ENCODE measurements at places on chromosomes 13 and 19.
A peak's percentile ranks its signal among the peaks of the same experiment; 100 is the strongest.

GRCh38 chr13:68378294-68378693, 1148.2 kb upstream of the PCDH9 start:
- DNase-seq, result no peak

- DNase-seq, result no peak
Observed at GRCh38 chr13:73948848-73949529, 185.2 kb downstream of the KLF12 start.

DNA sequence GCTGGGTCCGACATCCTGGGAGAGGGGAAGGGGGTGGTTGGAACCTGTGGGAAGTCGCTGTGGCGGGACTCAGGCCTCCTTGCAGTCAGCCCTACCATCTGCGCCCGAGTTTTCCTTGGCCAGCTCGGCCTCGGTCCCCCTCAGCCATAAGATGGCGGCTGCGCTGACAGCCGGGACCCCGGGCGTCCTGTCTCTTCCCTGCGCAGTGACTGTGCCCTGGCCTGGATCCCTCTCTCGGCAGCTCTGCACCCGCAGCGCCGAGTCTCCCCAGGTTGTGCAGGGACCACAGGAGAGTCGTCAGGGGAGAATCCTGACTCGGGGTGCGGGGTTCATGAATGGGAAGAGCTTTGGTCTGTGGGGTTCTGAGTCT, 345 bp downstream of the ZNF257 start:
- no peak for DNase-seq

DNA sequence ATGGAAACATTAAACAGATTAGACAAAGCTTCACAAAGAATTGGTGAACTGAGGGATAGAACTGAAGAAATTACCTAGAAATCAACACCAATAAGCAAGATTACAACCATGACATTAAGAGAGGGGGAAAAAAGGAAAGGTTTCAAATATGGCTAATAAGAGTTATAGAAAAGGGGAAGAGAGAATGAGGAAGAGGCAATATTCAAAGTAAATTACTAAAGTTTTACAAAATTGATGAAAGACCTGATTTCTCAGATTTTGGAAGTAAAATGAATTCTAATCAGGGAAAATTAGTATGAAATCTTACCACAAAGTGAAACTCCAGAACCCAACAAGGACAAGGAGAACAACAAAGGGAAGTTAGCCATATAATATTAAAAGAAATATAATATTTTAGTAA, 187.4 kb downstream of the NBEA start:
- no peak for DNase-seq

DNA sequence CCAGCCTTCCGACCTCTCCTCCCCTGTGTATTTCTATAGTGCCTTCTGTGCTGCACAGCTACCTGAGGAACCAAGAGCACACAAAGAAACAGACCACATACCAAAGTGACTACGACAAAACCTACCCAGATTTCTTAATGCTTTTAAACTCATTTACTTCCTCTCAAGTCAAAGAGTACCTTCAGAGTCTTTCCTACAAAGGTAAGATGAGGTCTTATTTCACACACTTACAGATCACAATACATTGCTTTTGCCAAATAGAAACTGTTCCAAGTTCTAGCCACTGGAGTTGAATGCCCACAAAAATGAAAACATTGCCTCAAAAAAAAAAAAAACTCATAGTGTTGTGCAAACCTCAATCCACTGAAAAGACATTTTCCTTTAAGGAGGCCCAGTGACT, 36.4 kb downstream of the TEX26 start:
- no peak for DNase-seq

GRCh38 chr13:43472339-43472738, 314.4 kb downstream of the ENOX1 start:
- no peak for DNase-seq

DNA sequence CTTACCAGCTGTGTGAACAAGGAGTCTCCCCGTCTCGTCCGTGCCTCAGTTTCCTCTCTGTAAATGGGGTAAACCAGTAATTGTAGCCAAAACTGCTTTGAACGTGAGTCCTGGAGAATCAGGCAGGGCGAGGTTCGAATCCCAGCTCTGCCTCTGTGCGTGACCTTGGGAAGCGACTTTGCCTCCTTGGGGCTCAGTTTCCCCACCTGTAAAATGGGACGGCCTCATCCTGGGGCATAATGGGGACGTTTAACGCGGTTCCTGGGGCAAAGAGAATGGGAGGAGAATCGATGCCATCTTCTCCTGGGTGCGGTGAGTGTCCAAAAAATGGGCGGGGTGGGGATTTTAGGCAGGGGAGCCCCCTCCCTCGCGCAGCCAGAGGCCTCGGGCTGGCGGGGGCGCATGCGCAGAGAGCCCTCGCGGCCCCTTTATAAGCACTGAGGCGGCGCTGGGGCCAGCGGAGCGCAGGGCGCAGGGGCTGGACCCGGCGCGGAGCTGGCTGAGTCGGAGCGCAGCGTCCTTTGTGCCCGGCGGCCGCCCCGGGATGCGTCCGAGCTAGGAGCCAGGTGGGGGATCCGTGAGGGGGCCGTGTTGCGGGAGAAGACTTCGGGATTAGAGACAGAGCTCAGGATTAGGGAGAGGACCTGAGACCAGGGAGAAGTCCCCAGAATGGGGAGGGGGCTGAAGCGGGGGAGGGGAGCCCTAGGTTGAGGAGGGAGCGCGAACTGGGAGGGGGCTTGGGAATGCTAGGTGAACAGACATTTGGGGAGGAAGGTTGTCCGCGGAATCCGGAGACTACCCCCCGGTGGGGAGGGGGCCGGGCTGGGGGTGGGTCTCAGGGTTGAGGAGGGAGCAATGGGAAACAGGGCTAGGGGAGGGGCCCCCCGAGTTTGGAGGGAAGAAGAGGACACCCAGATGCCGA, at the start of gene NCAN:
TSS of gene NCAN (plus strand) at position 460 of the 922 bp plus-strand sequence. CDS start 4,996 bp downstream, outside the sequence.
- DNase-seq, result no peak

- no peak for DNase-seq
Observed at GRCh38 chr13:39682788-39683187, 27.3 kb downstream of the COG6 start.

GRCh38 chr13:111511805-111512504, 191.5 kb downstream of the TEX29 start:
- DNase-seq, result no peak

DNA sequence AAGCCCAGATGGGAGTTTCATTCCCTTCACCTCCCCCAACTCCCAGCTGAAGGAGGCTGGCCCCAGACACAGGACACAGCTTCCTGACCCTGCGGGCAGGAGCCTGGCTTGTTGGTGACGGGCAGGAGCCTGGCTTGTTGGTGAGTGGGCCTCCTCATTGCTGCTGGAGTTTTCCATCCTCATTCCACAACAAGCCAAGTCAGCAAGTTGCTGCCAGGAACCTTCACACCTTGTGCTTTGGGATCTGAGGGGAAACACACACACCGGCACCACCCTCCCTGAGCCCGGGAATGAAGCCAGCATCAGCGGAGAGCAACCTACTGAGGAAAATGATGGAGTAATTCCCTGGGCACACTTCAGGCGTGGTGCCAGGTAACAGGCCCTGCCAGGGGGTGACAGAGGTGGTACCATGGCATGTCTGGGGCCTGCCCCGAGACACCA, 74.9 kb downstream of the ALOX5AP start:
- DNase-seq, result no peak

- DNase-seq, result no peak
Observed at GRCh38 chr19:4687396-4687795, 17.3 kb upstream of the MYDGF start.

DNA sequence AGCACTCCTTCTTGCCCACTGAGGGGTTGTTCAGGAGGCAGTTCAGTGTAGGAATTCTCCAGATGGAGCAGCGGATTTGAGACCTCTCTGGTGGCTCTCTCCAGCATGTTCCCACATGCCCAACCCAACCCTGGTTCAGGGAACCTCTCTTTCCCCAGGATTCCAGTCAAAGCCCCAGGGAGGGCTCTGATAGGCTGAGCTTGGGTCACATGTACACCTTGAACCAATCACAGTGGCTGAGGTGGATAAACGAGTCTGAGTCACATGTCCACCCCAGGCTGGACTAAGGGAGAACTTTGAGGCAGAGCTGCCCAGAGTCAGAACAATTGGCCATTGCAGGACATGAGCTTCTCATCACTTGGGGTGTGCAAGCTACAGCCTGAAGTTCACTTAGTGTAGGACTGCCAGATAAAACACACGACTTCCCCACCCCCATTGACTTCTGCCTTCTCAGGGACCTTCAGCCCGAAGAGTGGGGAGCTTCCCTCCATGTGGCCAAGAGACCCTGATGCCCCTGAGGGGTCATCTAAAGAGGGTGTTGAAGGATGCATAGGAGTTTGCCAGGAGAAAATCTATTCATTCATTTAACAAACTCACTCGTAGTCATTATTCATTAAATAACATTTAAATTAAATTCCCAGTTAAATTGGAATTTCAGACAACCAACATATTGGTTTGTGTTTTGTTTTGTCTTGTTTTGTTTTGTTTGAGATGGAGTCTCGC, 4.0 kb upstream of the MAST3 start:
- no peak for DNase-seq

DNA sequence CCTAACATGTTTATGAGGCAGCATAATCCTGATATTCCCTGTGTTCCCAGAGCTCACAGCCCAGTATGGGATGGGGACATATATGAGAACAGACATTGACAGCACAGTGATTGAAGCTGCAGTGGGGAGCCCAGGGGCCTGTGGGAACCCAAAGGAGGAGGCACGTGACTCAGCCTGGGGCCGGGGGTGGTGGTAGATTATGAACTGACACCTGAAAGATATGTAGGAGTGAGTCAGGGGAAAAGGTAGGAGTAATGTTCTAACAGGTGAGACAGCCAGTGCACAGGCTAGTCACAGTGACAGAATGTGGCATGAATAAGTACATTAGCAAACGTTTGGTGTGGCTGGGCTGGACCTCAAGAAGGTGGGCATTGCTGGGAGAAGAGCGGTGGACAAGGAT, 29.0 kb downstream of the CKM start:
- no peak for DNase-seq

GRCh38 chr13:42350141-42350540, 78.2 kb downstream of the AKAP11 start:
- no peak for DNase-seq

- DNase-seq, result peak; percentile 51
Observed at GRCh38 chr13:114063545-114064449, 68.6 kb downstream of the RASA3 start.

DNA sequence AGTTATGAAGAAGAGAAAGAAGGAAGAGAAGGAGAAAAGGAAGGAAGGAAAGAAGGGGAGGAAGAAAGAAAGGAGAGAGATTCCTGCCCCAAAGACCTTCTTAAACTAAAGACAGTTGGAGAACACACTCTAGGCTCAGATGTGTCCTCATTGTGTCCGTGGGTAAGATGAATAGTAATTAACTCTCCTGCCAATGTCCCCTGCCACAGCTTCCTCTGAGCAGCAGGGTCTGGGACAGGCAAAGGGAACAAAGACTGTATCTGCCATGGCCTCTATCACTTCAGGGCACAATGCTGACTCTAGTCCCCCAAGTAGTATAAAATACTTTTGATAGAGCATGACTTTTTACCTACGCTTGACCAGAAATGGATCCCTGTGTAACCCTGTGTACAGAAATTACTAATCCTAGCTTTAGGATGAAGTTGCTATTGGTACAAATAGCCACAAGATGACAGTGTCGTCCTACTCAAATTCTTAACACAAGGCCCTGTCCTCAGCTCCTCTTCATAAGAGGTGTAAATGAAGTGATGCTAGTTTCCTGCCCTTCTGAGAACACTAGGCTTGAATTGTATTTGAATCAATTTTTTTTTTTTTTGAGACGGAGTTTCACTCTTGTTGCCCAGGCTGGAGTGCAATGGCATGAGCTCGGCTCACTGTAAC, 186.2 kb upstream of the GPR12 start:
- no peak for DNase-seq

- DNase-seq, result peak; percentile 83
Observed at GRCh38 chr19:9945319-9945966, 9.1 kb upstream of the OLFM2 start.

GRCh38 chr13:48006396-48006795, 5.3 kb upstream of the SUCLA2 start:
- no peak for DNase-seq

DNA sequence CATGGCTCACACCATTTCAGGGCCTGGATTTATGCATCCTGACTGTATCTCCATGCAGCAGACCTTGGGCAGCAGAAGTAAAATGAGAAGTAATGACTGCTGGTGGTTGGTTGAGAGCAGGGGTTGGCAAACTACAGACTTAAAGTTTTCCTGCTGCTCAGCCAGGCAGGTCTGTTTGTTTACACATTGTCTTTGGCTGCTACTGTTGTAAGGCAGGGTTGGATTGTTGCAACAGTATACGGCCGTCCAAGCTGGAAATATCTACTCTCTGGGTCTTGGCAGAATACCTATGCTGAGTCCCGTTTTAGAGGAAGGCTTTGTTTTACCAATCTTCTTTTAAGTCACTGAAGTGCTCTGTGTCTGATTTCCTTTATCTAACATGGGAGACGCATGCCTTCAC, 13.5 kb downstream of the SNRNP70 start:
- no peak for DNase-seq

DNA sequence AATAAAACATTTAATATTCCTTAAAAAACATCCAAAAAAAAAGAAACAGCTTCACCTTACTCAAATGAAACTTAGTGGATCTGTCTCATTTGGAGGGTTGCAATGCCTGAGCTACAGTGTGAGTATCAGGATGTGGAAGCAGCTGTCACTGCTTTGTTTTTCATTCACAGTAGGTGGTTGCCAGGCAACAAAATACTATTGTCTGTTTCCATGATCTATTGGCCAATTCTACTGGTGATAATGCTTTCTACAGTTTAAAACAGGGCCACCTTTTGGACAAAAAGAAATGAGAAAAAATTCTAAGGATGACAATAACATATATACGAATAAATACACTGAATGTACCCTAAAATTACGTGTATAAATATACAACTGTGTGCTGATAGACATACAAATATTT, 3.0 kb downstream of the ENOX1 start:
- DNase-seq, result no peak

DNA sequence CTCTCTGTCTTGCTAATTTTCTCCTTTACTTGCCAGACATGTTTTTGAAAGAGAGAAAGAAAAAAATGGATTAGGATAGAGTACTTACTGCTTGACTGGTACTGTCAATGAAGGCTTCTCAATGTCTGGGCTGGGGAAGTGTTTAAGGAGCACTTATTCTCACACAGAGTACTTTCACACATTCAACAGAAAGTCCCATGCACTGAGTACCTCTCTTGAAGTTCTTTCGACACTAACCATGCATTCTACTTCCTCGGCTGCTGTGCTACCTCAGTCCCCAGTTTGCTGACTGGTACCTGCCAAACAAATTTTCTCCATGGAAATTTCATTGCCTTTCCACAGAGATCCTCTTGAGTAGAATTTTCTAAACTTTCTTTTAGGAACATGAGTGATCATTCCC, 281.9 kb downstream of the RBM26 start:
- no peak for DNase-seq

DNA sequence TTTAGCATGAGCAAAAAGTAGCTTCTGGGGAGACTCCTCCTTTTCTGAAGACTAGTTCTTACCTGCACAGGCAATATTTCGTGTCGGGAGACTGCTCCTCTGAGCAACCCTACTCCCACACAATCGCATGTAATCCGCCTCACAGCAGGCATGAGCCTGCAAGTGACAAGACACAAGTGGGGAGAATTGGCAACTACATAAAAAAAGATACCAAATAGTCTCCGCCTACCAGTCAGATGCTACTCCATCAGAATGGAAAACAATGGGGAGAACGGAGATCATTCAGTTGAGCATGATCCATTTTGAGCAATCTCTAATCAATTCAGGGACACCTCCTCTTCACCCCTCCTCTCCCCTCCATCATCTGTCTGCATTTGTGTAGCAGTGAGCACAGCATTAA, 321.0 kb downstream of the COG6 start:
- no peak for DNase-seq
